GF-D8 (cell line): ENCODE measurements at places on chromosomes 6 and 20.

GRCh38 chr6:168407842-168408241, 33.1 kb upstream of the SMOC2 start:
- no peak for DNase-seq

DNA sequence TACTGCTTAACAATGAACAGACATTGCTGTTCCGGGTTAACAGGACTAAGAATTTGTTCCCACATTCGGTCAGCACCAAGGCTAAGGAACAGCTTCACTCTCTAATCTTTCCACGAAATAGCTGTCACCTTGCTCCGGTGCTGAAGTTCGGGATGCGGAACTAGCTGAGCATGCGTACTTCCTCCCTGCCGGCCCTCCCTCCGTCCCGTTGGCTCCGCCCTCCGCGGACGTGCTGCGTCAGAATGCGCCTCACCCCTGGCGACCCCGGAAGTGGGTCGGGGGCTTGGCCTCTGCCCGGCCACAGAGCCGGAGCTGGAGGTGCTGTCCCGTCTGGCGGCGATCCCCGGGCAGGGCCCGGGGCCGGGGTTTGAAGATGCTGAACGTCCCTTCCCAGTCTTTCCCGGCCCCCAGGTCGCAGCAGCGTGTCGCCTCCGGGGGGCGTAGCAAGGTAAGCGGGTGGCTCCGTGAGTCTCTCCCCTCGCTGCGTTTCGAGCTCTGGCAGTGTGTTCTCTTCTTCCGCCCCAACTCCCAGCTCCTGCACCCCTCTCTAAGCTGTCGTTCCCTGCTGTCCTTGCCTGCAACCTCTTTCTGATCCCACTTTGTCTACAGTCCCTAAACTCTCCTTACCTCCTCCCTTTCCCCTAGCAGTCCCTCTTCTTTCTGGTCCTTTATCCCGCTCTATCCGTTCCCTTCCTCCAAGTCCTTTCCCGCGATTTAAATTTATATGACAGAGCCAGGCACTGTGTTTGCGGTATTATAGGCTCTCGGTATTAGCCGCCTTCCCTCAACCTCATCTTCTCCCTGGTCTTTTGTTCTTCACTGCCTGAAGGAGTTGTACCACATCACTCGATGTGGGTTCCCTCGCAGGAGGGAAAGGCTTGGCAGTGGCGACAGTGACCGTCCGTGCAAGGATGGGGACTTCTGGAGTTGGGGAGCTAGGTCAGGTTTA, at the start of gene CYB5R4:
Gene CYB5R4, plus strand, starts transcription at position 280 of the 949 bp plus-strand sequence. Its CDS starts 94 bp downstream, at position 374.
- peak; percentile 82 for DNase-seq

DNA sequence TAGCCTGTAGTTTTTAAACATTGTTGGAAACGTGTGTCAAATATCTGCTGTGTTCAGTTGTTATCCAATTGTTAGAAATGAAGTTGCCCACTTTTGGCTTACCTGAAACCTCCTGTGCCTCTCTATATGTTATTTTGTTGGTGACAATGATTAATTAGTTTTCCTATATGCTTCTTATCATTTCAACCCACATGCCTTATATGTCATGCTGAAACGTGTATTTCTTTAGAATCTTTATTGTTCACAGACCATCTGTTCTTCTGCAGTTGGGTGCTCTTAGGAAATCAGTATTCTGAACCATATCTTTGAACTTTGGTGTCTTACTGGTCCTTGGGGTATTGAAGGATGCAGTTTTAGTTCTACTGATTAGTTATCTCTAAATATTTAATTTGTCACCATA, 91.2 kb upstream of the SCGN start:
- no peak for DNase-seq

- no peak for DNase-seq
Measured at GRCh38 chr20:40463171-40463570, 225.9 kb downstream of the MAFB start.

- no peak for DNase-seq
Measured at GRCh38 chr6:13915561-13916229, 9.1 kb upstream of the RNF182 start.
